Smooth muscle cell of the pulmonary artery (primary cell): ENCODE measurements at places on chromosomes 5 and 9. TPM values are rescaled to one million over a fixed set of nuclear protein-coding genes. Genes with fewer than 3 reads are reported as not detected.

The SPINK13 gene
- total RNA-seq = not detected in 2 replicates

The MOB3B gene
- 0.17 and 0.59 TPM in 2 replicates for total RNA-seq

The IL7R gene
- total RNA-seq = 5.4 and 9.8 TPM in 2 replicates

The NPDC1 gene
- total RNA-seq = 21.6 and 66.1 TPM in 2 replicates

The IL4 gene
- total RNA-seq = not detected in 2 replicates

The PRDM9 gene
- total RNA-seq = not detected in 2 replicates

The PDLIM4 gene
- total RNA-seq = 30.6 and 125 TPM in 2 replicates
